ENCODE measurements at places on chromosomes 6 and 20.

DNA sequence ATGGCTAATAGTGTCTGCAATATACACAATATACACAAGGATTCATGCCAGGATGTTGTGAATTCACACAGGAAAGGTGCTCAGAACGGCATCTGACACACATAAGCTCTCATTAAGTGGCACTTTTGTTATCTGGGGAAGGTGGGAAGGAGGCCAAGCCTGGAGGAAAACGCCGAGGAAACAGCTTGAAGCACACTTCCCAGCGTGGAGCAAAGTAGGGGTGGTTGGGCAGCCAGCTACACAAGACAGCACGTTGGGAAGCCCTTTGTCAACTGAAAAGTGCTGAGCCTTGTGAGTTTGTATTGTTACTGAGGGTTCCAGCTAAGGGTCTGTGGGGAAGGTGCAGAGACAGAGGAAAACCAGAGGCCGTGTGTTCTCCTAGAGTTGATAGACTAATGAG is 181.0 kb downstream of the ZMYND8 start:
- no peak for DNase-seq

DNA sequence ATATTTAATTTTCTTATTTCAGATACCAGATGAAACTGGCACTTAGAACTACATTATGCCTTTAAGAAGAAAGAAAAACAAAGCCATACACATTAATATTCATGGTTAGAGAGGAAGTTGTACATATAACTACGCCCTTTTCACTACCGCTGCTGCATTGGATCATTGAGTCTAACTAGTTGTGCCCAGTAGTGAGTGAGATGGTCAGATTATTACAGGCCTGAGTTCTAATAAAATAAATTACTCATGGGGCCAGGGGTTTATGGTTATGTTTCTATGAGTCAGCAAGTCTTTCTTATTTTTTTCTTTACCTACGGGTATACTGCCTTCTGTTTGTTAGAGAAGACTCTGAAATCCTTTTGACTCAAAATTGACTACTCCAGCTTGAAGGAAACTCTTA is 11.5 kb downstream of the RIOK1 start:
- DNase-seq: no peak

- no peak for DNase-seq
Measured at GRCh38 chr6:52164319-52165094, 21.7 kb upstream of the IL17A start.

- DNase-seq: no peak
Measured at GRCh38 chr20:49888212-49889000, 26.9 kb downstream of the SPATA2 start.

DNA sequence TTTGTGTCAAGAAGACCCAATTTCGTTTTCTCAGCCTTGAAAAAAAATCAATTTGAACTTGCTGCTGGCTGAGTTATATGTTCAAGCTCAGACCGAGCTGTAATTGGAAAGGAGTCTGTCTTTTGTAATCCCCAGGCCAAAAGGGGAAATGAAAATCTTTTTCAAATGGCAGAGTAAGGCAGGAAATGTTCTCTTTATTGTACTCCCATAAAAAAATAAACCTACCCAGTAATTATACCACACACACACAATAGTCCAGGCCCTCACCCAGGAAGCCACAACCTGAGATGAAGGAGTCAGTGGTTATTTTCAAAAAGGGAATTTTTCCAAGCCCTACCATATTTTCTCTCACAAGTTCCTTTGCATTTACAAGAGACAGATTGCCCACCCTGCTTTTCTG is 45.3 kb downstream of the CLIC5 start:
- DNase-seq: no peak

GRCh38 chr6:113632220-113632864 is 224.8 kb upstream of the MARCKS start:
- peak; percentile 46 for DNase-seq

- no peak for DNase-seq
Measured at GRCh38 chr6:53124131-53124800, 24.4 kb downstream of the GCM1 start.

- DNase-seq: no peak
Measured at GRCh38 chr20:58577139-58577806, 62.1 kb upstream of the APCDD1L start.

DNA sequence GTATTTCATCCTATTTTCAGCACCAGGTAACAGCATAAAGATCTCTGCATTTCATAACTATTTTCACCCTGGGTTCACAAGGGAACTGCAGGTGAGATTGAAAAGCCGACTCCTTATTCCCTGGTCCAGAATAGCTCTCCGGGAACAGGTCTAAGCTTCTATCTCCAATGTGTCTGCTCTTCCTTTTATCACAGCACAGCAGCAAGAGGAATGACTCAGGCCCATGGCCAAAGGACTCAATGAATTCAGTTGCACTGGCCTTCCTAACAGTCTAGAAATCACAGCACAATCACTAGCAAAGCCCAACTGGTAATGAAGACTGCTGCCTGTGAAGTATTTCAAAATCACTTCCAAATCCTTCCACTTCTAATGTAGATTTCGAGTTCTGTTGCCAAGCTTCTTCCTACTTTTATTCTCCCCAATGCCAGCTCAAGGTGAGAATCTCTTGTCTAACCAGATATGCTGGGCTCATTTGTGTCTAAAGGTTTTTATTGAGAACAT is 30.7 kb downstream of the HMGN3 start:
- no peak for DNase-seq

- DNase-seq: no peak
Measured at GRCh38 chr6:89564752-89565427, 73.7 kb downstream of the LYRM2 start.

- no peak for DNase-seq
Measured at GRCh38 chr6:126905917-126906316, 212.6 kb upstream of the RSPO3 start.

DNA sequence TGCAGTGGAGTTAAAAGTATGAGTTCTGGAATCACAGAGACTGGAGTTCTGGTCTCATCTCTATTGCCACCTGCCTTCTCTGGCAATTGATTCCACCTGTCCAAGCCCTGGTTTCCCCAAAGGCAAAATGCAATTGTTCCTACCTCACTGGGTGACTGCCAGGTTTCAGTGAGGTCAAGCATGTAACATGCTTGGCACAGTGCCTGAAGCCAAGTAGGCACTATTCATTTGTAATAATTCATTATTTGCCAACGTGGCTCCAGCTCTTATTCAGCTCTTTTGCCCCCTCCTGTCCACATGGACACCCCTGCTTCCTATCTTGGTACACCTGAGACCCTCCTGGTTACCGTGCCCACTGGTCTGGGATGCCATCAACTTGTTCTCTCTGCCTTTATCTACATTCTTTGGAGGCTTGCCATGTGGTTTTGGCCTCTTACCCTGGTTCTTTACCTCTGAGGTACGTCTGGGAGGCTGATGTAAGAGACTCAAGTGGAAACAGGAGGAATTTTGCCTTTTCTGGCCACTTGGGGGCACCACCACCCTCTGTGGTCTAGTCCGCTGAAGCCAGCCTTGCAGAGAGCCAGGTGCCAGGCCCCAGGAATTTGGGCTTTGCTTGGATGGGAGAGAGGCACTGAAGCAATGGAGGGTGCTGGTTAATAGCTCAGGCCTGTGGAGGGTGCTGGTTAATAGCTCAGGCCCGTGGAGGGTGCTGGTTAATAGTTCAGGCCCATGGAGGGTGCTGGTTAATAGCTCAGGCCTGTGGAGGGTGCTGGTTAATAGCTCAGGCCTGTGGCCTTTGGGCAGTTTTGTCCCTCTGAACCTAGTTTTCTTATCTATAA is 1.7 kb downstream of the KCNK15 start:
- DNase-seq: no peak

GRCh38 chr6:42702200-42702599 is 20.2 kb downstream of the PRPH2 start:
- peak; percentile 38 for DNase-seq

DNA sequence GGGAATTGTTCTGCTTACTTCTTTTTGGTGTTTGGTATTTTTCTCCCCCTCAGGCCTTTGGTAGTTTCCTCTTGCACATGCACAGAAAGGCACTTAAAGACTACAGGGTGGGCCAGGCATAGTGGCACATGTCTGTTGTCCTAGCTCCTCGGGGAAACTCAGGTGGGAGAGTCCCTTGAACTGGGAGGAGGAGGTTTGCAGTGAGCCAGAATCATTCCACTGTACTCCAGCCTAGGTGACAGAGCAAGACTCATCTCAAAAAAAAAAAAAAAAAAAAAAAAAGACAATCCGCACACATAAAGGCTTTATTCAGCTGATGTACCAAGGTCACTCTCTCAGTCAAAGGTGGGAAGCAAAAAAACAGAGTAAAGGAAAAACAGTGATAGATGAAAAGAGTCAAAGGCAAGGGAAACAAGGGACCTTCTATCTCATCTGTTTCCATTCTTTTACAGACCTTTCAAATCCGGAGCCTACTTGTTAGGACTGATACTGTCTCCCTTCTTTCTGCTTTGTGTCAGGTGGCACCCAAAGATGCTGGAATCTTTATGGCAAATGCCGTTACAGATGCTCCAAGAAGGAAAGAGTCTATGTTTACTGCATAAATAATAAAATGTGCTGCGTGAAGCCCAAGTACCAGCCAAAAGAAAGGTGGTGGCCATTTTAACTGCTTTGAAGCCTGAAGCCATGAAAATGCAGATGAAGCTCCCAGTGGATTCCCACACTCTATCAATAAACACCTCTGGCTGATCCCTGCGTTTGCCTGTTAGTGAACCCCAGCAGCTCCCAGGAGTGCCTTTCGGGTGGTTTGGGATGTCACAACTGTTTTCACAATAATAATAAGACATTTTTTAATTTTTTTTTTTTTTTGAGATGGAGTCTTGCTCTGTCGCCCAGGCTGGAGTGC is 9.3 kb downstream of the DEFB123 start:
- DNase-seq: no peak

GRCh38 chr20:36035745-36036144 is 67.4 kb downstream of the CNBD2 start:
- DNase-seq: no peak

DNA sequence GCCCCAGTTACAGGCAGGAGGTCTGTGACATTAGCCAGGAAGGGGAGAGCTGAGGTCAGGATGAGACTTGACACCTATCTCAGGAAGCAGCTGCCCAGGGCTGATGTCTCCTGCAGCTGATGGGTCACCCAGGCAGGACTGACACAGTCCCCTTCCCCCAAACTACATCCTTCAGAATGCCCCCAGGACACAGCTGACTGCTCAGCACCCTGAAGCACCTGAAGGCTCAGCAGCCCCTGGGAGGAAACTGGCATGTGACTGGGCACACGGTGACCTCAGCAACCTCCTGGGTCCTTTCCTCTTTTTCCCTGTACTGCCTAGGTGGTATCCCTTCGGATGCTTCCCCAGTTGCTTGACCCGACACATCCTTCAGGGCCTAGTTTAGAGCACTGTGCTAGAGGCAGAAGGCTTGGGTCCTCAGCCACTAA is 1.9 kb downstream of the SDC4 start:
- no peak for DNase-seq

GRCh38 chr6:158460602-158461169 is 99.2 kb upstream of the TMEM181 start:
- peak; percentile 42 for DNase-seq

- DNase-seq: no peak
Measured at GRCh38 chr6:71768356-71768755, 118.0 kb upstream of the RIMS1 start.

DNA sequence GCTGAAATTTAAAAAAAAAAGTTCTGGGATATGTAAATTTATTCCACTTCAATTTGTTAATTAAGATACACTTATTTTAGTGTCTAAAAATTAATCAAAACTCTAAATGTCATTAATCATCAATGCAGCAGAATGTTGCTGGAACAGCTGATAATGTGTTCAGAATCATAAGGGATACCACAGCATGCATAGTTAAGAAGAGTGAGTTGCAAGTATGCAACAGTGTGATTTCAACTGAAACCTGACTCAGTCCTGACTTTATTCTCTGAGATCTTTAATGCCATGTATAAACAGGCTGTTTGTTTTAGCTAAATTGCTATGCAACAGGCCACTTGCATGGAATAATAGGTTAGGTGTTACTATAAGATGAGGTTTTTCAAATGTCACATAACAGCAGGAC is 1.4 kb downstream of the GRIK2 start:
- DNase-seq: no peak

- no peak for DNase-seq
Measured at GRCh38 chr6:132780770-132781371, 17.6 kb downstream of the SLC18B1 start.

DNA sequence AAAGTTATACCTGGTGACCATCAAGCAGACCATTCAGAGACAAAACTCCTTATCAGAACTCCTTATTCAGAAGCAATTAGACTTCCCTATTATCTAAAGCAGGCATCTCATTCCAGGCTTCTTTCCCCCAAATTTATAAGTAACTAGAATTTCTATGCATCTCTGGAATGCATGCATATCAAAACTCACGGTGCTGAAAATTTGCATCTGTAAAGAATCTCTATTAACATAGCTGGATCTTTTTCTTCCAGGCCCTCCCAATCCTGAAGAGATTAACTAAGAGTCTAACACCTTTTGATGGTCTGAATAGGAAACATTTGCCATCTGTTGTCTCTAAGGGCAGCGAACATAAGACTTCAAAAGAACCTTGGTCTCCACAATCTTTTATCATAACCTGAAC is 22.8 kb upstream of the SLC52A3 start:
- no peak for DNase-seq

DNA sequence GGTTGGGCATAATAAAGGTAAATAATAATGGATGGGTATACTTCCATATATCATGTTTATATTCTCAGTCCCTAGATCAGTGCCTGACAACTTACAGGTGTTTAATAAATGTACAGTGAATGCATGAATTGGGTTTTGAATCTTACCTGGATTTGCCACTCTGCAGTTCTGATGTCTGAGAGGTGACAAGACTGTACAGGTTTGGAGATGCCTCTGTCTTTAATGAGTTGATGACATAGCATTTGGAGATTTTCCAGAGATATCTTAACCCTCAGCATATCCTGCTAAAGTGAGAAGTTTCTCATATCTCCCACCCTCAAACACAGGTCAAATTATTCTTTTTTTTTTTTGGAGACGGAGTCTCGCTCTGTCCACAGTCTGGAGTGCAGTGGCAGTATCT is 2.2 kb downstream of the ANKS1A start:
- DNase-seq: no peak

- DNase-seq: no peak
Measured at GRCh38 chr6:77474286-77474956, 11.1 kb upstream of the HTR1B start.

- no peak for DNase-seq
Measured at GRCh38 chr20:34389954-34390555, 27.0 kb downstream of the ITCH start.

- no peak for DNase-seq
Measured at GRCh38 chr6:153931431-153931830, 107.6 kb upstream of the OPRM1 start.

GRCh38 chr6:140636271-140636907 is 1261.9 kb upstream of the CITED2 start:
- no peak for DNase-seq

GRCh38 chr6:25697537-25698340 is 45.7 kb downstream of the SCGN start:
- no peak for DNase-seq

DNA sequence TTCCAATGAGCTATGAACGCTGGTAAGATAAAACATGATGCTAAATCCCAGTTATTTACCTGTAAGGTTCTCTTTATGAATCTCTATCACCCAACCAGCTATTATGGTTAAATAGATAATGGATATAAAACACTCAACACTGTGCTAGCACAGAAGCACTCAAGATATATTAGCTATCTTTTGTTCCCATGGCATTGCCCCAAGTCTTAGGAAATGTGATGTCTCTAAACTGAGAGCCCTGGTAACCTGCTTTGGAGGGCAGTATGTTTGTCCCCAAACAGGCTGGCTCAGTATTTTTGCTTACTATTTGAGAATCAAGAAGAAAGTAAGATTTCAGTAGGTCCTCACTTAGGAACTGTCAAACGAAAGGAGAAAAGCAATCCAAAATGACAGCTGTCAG is 90.5 kb downstream of the BTBD9 start:
- DNase-seq: no peak

GRCh38 chr6:81806793-81807565 is 54.5 kb upstream of the TENT5A start:
- DNase-seq: no peak

GRCh38 chr20:3679749-3680700 is 1.8 kb downstream of the ADAM33 start:
- DNase-seq: peak; percentile 63

All from HFF-Myc (cell line).